COR-L47 (cell line): ENCODE measurements at places on chromosomes 5 and 9.

- peak; percentile 53 for DNase-seq
These were observed 2.1 kb downstream of the MXD3 start for GRCh38 chr5:177309351-177310191.

DNA sequence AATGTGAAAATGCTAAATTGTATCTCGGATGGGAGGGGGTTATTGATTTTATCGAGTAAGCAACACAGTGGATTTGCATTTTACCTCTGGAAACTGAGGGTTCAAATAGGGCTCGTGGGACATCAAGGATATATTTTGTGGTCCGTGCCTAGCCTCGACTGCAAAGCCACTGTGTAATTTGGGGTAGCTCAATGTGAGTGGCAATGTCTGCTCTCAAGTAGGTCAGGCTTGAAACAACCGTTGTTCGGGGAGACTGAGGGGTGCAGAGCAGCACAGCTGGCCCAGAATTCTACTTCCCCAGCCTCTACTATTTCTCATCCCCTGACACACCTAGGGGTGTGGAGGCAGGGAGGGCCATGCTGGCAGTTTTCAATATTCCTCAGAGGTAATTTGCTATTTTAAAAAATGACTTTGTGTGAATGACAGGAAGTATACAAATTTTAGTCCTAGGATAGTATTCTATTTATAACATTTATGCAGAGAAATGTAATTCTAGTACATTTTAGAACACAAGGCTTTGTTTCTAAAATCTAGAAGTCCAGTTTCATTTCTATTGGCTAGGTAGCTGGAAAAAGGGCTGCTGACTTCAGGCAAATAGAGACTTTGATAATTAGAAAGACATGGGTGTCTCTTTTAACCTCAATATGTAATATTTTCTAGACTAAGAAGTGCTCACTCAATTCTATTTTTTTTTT lies 1.4 kb upstream of the DAB2 start:
- DNase-seq: no peak

DNA sequence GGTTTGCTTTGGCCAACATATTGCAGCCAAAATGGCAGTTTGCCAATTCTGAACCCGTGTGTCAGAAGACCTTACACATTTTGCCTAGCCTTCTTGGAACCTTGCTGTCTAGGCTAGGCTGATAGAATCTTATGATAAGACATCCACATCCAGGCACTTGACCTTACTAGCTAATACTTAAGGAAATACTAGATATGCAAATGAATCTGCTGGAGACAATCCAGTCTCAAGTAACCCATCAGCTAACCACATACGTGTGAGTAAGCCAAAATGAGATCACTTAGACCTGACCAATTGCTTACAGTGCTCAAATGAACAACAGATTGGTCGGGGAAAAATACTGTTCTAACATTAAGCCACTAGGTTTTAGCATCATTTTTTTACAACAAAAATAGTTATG lies 1504.6 kb upstream of the CDH9 start:
- no peak for DNase-seq

GRCh38 chr5:180468732-180469585 lies 25.2 kb upstream of the CNOT6 start:
- no peak for DNase-seq

DNA sequence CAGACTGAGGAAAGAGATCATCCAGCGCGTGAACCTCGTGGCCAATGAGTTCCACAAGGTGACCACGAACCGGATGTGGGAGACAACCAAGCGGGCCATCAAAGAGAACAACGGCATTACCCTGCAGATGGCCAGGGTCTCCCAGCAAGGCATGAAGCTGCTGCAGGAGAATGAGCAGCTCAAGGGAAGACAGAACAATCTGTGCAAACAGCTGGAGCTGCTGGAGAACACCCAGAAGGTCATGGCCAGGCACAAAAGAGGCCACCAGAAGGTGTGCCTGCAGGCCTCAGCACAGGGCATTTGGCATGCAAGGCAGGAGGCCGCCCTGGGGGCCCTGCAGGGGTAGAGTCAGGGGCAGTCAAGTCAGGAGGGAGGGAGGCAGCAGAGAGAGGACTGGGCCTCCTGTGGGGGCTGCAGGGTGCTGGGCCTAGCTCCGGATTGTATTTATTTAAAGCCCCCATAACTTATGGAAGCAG lies 4.2 kb downstream of the PTRH1 start:
- DNase-seq: no peak

DNA sequence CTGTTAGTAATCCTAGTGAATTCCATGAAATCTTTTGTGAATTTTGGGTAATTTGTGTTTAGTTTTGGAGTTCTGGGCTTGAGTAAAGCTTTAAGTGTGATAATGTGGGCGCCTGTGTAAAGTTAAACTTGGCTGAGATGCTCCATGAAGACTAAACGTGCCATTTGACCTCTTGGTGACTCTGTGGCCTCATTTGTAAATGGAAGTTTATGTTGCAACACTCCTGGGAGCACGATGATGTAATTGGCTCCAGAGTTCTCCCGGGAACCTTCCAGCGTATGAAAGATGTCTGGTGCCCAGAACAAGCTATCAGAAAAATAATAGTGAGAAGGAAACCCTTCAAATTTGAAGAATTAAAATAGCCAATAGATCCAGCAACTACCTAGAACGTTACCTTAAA lies 981.2 kb downstream of the TLE4 start:
- no peak for DNase-seq

GRCh38 chr9:93681269-93682154 lies 105.1 kb downstream of the PHF2 start:
- no peak for DNase-seq

DNA sequence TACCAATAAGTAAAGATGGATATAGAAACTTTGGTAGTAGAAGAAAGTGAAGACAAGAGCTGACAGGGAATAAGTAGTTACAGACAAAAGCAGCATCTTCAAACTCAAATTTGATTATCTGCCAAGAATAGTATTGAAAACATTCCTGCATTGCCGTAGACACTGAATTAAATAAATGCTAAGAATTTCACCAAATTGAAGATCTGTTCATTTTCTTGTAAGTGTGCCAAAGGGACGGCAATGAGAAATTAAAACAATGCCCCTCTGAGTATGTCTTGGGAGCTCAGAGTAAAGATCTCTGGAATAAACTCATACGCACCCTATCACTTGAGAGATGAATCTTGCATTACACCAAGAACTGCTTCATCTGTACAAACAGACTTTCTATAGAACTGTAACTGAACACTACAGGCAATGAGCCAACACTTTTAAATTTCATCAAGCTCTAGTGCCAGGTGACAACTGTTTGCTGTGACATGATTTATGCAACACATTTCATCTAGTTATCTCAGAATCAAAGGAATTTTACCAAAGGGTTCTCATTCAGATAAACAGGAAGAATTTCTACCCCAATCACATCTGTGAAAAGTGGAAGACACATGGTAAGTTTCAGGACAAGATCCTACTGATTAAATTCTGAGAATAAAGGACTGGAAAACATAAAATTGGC lies 66.9 kb downstream of the RFX3 start:
- DNase-seq: peak; percentile 85

- DNase-seq: no peak
These were observed 1888.9 kb upstream of the CDH6 start for GRCh38 chr5:29304545-29304944.

GRCh38 chr5:98173334-98173733 lies 600.1 kb upstream of the RGMB start:
- no peak for DNase-seq

DNA sequence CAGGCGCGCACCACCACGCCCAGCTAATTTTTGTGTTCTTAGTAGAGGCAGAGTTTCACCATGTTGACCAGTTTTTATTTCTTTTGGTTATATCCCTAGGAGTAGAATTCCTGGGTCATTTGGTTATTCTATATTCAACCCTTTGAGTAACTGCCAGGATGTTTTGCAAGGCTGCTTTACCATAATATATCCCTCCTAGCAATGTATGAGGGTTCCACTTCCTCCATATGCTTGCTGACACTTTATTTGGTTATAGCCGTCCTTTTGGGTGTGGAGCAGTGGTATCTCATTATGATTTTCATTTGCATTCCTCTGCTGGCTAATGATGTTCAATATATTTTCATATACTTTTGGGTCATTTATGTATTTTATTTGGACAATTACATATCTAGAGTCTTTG lies 81.2 kb downstream of the RAB24 start:
- no peak for DNase-seq

DNA sequence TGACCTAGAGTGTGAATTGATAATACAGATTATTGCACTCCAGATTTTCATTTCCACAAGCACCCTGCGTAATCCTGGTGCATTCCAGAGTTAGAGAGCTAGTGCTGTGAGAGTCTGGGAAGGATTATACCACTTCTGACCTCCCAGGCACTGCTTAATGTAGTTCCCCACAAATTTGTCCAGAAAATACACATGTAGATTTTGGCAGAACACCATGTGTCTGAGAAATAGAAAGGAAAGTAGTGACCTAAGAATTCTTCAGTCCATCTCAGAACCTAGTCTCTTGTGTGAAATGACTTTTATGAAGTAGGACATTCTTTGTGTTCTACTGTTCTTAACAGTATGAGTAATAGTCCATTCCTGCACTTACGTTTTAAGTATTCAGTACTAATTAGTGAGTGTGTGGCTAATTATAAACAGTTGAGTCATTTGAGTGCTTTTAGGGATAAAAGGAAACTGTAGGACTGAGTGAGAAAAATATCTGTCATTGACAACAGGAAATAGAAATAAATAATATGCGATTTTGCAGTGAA lies 27.8 kb upstream of the PTPDC1 start:
- DNase-seq: no peak

- no peak for DNase-seq
These were observed 9.1 kb downstream of the TGFBR1 start for GRCh38 chr9:99114049-99114440.

DNA sequence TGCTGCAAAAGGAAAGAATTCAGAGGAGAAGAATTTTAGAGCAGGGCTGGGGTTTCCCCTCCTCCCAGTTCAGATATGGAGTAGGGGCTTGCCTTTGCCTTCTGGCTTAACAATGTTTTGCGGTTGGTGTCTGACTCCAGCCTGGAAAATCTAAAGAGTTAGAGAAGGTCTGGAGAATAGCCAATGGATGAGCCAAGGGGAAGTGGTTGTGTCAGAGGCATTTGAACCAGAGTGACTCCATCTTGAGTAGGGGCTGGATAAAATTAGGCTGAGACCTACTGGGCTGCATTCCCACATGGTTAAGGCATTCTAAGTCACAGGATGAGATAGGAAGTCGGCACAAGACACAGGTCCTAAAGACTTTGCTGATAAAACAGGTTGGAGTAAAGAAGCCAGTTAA lies 133.7 kb downstream of the DIRAS2 start:
- no peak for DNase-seq

- no peak for DNase-seq
These were observed 27.6 kb downstream of the MBLAC2 start for GRCh38 chr5:90446961-90447360.

- DNase-seq: no peak
These were observed 44.2 kb downstream of the TLE4 start for GRCh38 chr9:79616013-79616412.

- DNase-seq: no peak
These were observed 7.9 kb upstream of the WDR41 start for GRCh38 chr5:77499973-77500372.

GRCh38 chr5:173293817-173294672 lies 34.2 kb downstream of the STC2 start:
- peak; percentile 57 for DNase-seq

DNA sequence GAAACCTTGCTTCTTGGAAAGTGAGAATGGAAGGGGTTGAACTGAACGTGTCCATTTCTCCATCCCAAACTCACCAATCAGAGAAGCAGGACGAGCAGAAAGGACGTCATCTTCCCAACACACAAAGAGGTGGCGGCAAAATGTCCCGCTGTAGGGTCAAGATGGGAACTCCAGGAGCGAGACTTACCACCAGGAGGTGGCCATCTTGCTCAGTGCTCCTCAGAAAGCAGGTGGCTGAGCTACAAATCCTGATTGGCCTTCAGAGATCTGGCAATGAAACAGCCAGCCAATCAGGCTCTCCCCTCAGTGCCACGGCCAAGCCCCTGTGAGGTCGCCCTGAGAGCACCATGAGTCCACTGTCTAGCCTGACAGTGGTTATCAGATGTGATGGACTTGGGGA lies 259.0 kb downstream of the NDUFS4 start:
- no peak for DNase-seq

DNA sequence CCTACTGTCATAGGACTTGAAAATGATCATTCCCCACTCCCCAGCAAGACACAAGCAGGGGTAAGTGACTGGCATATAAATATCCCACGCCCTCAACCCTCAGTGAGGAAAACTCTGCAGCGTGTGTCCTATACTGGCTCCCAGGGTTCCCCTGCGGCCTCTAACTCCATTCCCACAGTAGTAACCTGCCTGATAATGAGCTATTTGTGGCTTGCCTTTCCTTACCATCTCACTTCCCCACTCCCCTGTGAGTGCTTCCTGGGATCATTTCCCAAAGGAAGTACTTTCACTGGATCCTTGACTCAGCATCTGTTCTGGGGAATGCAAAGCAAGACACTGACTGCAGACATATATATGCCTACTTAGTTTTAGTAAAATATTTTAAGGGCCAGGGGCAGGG lies 14.3 kb downstream of the CDC14B start:
- DNase-seq: no peak

DNA sequence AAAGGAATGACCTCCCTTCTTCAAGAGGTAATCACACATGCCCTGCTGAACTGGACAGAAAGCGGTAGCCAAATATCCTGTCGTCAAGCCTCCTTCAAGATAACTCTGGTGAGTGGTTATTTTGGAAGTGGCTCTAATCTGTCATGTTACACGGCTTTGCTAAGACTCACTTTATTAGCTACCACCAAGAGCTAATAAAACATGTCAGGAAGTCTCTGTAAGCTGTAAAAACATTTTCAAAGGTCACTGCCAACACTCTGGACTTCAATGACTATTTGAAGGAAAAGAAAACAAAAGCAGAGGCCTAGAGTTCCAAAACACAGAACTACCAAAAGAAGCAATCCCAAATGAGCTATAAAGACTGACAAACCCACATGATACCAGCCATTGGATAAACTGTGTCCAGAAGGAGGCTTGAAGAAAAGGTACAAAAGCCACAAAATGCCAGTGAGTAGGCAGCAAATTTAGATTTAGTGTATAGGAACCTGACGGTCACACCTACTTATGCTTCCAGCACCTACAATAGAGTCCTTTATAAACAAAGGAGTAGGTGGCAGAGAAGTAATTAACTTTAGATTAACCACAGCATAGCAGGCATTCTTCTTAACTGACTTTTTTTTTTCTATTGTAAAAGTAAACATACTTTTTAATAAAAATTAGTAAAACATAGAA lies 97.3 kb upstream of the EQTN start:
- DNase-seq: no peak
